Regular cardiac myocyte (primary cell): ENCODE measurements at places on chromosomes 12 and 14. TPM values are rescaled to one million over a fixed set of nuclear protein-coding genes. Genes with fewer than 3 reads are reported as not detected.

OAS2 gene
- total RNA-seq = 2.3 and 3.1 TPM in 2 replicates

ACADS gene
- 5.2 and 7.6 TPM in 2 replicates for total RNA-seq

MYO1H gene
- not detected in 2 replicates for total RNA-seq

CRIP2 gene
- 35.2 and 70.4 TPM in 2 replicates for total RNA-seq

DMAC2L gene
- total RNA-seq = 2.3 and 5.2 TPM in 2 replicates

RNASE13 gene
- total RNA-seq = not detected in 2 replicates

TNFAIP2 gene
- 43.5 and 72.4 TPM in 2 replicates for total RNA-seq

TBX3 gene
- total RNA-seq = 16.1 and 20.6 TPM in 2 replicates

LLPH gene
- 5.4 and 6.3 TPM in 2 replicates for total RNA-seq

BIN2 gene
- total RNA-seq = not detected in 2 replicates

NACA gene
- total RNA-seq = 1,071 and 1,180 TPM in 2 replicates

C14orf180 gene
- total RNA-seq = not detected in 2 replicates

PRB2 gene
- not detected in 2 replicates for total RNA-seq

WDR89 gene
- total RNA-seq = 16.9 and 18.6 TPM in 2 replicates

LIN7A gene
- 21.3 and 36.6 TPM in 2 replicates for total RNA-seq

KRT71 gene
- total RNA-seq = not detected in 2 replicates

ARMH4 gene
- 0.96 and 5.1 TPM in 2 replicates for total RNA-seq

P2RX7 gene
- total RNA-seq = under 0.01 and 1.1 TPM in 2 replicates
